ENCODE measurements at places on chromosomes 3 and 15. TPM values are rescaled to one million over a fixed set of nuclear protein-coding genes. Genes with fewer than 3 reads are reported as not detected.
A peak's percentile ranks its signal among the peaks of the same experiment; 100 is the strongest.

DNA sequence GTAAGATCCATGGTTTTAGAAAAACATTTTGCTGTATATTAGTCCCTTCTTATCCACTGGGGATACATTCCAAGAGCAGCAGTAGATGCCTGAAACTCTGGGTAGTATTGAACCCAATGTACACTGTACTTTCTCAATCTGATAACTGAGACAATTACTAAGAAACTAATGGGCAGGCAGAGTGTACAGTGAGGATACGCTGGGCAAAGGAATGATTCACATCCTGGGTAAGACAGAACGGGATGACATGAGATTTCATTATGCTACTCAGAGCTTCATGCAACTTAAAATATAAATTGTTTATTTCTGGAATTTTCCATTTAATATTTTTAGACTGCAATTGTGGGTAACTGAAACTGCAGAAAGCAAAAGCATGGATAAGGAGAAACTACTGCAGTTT is 46.2 kb upstream of the TEX55 start:
- DNase-seq: no peak

- DNase-seq: no peak
These were observed 694.6 kb downstream of the TUSC7 start for GRCh38 chr3:117404141-117404540.

GRCh38 chr15:79898369-79898768 is 1.6 kb upstream of the MTHFS start:
- DNase-seq: no peak

DNA sequence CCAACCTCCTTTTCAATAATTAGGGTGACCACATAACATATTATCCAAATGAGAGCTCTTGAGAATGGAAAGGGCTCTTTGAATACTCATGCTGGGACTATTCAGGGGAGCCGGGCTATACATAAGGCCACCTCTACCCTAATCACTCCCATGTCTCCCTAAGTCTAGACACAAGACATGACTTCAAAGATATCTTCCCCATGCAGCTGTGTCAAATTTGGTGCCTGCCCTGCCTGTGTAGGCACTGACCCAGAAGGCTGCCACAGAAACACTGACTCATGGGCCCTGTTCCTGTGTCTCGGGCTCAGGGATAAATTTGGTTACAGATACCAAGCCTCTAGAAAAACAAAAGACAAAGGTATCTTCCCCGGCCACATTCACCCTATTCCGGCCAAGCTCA is 70.3 kb downstream of the MYLK start:
- no peak for DNase-seq

- no peak for DNase-seq
These were observed 47.0 kb downstream of the OSBPL10 start for GRCh38 chr3:31934018-31934417.

DNA sequence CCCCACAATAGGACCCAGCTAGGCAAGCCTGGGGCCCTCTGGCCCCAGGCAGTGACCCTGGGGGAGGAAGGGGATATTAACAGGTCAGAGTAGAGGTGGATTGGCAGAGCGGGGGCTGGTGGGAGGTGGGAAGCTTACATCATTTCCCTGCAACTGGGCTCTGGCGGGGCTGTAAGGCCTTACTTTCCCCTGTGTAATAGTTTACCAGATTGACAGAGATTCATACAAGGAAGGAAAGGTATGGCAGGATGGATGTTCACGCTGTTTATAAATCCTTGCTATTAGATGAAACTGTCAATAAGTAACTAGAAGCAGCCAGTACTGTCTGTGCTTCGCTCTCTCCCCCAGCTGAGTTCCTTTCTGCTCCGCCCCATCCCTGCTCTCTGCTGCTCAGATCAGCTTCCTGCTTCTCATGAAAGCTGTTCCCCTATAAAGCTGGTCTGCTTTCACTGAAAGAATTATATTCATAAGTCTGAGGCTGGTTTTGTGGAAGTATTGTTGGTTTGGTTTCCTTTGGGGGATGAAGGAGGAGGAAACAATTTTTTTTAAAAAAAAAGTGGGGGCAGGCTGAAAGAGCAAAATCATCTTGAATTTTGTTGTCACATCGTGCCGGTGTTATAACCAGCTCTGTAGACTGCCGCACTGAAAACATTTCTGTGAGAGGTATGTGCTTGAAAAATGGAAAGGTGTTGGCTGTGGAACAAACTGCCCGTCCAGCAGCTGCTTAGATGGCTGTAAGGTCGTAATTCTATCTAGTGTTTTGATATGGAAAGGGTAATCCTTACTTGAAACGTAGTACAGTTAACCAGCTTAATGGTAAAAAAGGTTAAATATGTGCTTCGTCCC is 76.4 kb downstream of the BBX start:
- DNase-seq: peak; percentile 63

- DNase-seq: no peak
These were observed 90.6 kb downstream of the RSL24D1 start for GRCh38 chr15:55106155-55106554.

- no peak for DNase-seq
These were observed 24.6 kb upstream of the LRRFIP2 start for GRCh38 chr3:37198996-37199395.

DNA sequence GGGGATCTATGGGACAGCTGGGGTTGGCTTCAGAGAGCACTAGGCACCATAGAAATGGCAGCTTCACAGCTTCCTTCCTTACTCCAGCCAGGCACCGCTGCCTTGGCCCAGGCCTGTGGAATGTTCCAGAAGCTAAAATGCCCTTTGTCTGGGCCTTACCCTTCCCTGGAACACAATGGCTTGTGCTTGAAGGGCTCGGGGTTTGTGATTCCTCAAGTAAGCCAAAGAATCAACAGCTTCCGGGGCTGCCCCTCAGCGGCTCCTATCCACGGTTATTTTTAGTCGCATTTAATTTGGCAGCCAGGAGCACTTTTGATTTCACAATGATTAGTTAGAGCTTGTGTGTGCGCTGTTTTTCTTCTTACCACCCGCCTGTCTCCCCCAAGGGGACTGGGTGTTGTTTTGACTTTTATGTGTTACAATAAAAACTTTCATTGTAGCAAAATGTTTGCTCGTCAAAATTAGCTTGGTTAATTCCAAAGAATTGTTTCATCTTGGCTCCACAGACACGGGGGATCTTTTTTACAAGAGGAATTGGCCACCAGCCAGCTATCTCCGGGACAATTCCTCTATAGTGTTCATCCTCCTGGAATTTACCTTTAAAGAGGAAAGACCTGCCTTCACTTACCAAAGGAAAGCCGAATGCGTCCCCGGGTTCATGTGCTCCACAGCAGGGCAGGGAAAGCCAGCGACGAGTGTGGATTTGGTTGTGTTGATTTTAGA is 73.8 kb downstream of the TLE3 start:
- peak; percentile 64 for DNase-seq

GOLGA8N gene
- polyA plus RNA-seq: 34.1 TPM

SLC24A5 gene
- 0.65 TPM for polyA plus RNA-seq

EPHB1 gene
- polyA plus RNA-seq: 3.4 TPM

NME9 gene
- polyA plus RNA-seq: 3.2 TPM

ST6GAL1 gene
- polyA plus RNA-seq: 45.5 TPM

SLC51A gene
- polyA plus RNA-seq: 9.1 TPM

SNX33 gene
- 25.3 TPM for polyA plus RNA-seq

CRTAP gene
- 229 TPM for polyA plus RNA-seq

CELSR3 gene
- 1.1 TPM for polyA plus RNA-seq

HTR3E gene
- polyA plus RNA-seq: not detected

CP gene
- 11.6 TPM for polyA plus RNA-seq

KCNMB3 gene
- polyA plus RNA-seq: 12.2 TPM

LACTB gene
- 19.0 TPM for polyA plus RNA-seq

BFSP2 gene
- not detected for polyA plus RNA-seq
